NCI-H1417 treated with DMSO at 0.1 percent for 48 hours (cell line): ENCODE measurements at places on chromosomes 2 and 18.

DNA sequence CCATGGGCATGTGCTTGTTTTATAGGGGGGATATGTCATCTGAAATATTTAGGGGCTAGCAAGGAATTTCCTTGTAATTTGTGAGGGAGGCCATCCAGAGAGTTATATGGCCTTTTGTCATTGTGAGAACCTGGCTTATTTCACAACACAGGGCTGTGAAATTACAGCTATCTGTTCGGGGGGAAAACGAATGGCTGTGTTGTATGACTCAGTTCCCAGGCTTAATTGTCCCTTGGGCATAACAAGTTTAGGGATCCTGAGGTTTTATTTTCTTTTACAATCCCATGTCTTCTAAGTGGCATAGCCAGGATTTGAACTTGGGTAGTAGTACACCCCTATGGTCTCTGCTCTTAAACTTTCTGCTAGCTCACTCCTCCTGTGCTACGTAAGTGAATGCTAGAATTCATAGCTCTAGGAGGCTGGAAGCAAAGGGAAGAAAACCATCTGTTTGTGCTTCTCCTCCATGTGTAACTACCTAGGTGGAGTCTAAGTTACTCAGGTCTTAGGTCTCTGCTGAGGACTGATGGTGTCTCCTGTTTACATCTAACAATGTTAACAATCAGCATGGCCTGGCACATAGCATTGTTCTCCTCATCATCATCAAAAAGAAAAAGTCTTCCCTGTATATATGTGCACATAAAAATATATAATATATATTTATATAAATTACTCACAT, 53.8 kb downstream of the SKA1 start:
- no peak for DNase-seq

DNA sequence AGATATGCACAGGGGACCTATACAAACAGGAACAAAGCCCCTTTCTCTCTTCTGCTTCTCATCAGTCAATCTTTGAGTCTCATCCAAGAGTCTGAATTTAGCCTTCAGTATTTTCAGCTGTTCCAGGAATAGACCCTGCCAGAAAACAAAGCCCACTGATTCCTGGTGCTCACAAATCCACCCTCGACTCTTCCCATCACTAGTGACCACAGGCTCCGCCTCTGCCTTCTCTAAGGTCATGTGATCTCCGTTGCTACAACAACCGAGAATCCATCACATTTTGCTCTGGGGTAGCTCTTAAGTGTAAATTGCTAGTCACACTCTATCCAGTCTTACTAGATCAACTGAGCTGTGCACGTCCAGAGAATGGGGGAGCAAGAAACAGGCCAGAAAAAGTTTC, 46.4 kb upstream of the SPTBN1 start:
- DNase-seq, result peak; percentile 42

DNA sequence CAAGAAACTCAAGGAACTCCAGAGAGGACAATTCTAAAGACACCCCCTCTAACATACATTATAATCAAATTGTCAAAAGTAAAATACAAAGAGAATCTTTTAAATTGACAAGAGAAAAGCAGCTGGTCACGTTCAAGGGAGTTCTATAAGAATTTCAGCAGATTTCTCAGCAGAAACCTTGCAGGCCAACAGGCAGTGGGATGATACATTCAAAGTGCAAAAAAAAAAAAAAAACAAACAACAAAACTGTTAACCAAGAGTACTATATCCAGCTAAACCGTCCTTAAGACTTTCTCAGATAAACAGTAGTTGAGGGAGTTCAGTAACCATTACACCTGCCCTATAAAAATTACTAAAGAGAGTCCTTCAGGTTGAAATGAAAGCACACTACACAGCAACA, 33.9 kb downstream of the CCDC138 start:
- no peak for DNase-seq

DNA sequence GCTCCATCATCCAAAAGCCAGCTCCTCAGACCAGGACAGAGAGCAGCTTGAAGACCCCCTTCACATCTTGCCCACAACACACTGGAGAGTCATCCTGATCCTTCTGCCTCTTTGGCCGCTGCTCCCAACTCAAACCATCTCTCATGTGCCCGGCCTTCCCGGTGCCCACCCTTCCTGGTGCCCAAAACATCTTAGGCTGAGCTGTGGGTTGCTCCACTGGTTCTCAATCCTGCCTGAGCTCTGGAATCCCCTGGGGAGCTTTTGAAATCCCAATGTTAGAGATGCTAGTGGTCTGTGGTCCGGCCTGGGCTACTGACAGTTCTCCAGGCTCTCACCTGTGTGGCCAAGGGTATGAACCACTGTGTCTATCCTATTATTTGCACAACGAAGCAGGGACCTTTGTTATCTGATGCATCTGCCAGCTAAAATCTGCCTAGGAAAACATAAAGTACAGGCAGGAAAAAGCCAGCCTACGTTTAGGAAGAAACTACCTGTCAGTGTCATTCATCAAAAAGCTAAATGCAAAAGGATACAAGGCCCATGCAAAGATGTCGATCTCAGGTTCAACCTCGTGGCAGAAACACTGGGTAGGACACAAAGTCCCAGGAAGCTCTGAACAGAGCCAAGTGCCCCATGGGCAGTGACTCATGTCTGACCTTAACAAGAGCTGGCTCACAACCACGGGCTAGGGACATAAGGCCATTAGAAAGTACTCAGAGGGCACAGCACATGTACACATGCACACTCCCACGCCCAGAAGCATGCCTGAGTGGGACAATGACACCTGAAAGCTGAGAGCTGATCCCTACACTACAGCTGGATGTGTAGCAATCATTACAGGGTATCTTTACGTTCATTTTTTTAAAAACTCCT, 30.8 kb downstream of the TBC1D8 start:
- no peak for DNase-seq

GRCh38 chr2:238947920-238948710, 100.2 kb downstream of the TWIST2 start:
- DNase-seq, result no peak

GRCh38 chr2:238132463-238133450, 5.7 kb upstream of the KLHL30 start:
- no peak for DNase-seq

DNA sequence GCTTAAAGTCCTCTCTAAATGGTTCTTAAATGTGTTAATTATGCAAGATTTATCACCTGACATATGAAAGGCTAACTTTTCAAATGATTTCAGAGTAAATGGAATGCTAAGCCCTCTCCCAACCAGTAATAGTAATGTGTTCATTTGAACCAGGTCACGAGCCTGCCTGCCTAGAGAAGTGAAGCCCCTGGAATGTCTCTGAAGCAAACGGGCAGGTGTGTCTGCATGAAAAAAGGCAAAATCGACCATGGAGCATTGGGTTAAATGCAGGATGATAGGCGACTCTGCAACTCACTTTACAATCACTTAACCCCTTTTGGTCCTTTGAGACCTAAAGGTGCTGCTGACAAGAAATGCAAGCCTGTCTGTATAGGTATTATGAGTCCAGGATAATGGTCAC, 798.4 kb upstream of the ACVR2A start:
- no peak for DNase-seq

GRCh38 chr2:219542931-219543595, 546 bp downstream of the CHPF start:
- DNase-seq, result no peak

- DNase-seq, result no peak
Measured at GRCh38 chr2:7450188-7450832, 533.1 kb downstream of the RNF144A start.

DNA sequence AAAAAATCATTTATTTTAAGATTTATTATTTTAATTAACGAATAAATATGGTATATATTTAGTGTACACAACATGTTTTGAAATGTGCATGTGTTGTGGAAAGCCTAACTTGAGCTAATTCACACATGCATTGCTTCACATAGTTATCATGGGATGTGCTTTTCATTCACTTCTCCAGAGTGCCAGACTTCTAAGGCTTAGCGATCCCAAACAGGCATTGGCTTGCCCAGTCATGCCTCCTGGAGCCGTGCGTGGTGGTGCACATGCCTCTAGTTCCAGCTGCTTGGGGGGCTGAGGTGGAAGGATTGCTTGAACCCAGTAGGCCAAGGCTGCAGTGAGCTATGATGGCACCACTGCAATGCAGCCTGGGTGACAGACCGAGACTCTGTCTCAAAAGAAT, 40.5 kb downstream of the ARHGEF4 start:
- no peak for DNase-seq

DNA sequence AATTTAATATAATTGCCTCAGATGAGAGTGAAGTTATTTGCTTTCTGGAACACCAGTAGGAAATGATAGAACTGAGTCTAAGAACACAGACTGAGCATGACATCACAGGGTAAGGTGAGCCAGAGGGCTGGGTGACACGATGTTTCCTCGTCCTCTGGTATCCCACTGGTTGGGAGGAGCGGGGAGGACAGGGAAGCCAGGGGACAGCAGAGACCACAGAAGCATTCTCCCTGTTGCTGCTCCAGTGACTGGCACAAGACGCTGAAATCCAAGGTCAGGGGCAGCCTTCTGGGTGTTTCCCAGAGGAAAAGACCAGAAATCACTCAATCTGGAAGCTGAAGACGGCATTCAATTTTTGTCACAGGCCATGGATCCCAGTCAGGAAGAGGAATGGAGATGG, 363.4 kb upstream of the SOX11 start:
- no peak for DNase-seq

DNA sequence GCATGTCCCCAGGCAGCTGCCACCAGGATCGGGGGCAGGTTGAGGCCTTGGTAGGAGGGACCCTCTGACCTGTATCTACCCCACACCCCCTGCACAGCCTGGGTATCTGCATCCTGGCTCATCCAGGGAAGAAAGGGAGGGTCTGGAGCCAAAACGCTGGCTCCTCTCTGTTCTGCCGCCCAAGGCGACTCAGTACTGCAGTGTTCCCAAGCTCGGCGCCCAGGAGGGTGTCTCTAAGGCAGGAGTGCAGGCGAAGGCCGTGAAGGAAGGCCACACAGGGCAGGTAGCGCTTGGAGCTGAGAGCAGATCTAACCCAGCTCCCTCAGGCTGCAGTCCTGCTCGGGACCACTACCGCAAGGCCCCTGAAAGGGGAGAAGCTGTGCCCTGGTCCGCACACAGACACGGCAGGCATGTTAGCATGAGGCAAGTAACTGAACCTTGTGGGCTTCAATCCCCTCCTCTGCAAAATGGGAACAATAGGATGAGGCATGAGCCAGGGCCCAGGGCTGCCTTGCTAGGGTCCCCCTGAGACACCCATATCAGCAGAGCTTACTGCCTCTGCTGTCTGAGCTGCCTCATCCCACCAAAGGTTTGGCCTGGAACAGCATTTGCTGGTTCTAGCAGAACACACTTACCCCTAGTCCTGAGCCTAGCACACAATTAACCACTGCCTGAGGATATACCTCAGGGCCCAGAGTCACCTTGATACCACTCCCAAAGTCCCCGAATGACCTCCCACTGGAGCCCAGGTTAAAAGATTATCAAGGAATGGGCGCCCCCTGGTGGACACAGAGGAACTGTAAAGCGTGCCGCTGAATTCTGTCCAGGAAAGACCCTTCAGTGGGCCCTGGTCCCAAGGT, 6.5 kb downstream of the PTMA start:
- no peak for DNase-seq

DNA sequence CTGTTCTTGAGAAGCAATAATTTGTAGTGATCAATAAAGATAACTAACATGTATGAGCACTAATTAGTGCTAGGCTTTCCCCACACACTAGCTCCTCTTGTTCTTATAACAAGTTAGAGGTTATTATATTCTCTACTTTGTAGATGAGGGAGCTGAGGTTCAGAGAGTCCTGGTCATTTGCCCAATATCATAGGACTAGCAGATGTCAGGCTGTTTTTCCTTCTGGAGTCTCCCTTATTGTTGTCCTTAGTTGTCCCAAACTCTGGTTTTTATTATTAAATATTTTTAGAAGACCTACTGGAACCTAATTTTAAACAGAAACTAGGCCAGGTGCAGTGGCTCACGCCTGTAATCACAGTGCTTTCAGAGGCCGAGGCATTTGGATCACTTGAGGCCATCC, 16.5 kb upstream of the TTC39C start:
- no peak for DNase-seq

DNA sequence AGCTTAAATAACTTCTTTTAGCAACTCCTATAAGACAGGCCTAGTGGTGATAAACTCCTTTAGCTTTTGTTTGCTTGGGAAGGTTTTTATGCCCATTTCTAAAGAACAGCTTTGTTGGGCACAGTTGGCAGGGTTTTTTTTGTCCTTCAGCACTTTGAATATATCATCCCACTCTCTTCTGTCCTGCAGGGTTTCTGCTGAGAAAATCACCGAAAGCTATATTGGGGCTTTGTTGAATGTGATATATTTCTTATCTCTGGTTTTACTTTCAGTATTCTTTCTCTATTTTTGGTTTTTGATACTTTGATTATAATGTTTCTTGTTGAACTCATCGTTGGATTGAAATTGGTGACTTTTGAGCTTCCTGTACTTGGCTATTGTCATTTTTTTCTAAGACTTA, 372.8 kb upstream of the ZC3H15 start:
- DNase-seq, result no peak

GRCh38 chr18:67509741-67510391, 6.7 kb downstream of the DSEL start:
- DNase-seq, result no peak

DNA sequence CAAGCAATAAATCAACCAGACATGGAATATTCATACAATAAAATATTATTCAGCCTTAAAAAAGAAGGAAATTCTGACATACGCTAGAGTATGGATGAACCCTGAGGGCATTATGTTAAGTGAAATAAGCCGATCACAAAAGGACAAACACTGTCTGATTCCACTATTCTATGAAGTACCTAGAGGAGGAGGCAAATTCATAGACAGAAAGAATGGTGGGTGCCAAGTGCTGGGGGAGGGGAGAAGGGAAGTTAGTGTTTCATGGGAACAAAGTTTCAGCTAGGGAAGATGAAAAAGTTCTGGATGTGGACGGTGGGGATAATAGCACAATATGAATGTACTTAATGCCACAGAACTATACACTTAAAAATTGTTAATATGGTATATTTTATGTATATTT, 19.8 kb downstream of the SMAD7 start:
- no peak for DNase-seq

DNA sequence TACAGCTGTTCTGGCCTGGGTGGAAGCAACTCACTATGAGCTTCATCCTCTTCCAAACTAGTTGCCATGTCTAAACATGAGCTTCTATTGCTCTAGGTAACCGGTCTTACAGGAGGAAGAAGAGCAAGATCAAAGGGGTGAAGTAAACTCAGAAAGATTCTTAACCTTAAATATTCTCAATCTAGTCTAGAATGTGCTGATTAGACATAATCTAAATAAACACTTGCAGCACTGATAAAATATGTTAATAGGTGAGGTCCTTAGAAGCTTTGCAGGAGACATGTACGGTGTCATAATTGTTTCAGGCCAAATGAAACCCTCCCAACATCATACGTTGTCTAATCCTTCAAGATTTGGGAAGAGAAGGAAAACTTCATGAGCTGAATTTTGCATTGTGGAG, 431.6 kb upstream of the FSHR start:
- no peak for DNase-seq

DNA sequence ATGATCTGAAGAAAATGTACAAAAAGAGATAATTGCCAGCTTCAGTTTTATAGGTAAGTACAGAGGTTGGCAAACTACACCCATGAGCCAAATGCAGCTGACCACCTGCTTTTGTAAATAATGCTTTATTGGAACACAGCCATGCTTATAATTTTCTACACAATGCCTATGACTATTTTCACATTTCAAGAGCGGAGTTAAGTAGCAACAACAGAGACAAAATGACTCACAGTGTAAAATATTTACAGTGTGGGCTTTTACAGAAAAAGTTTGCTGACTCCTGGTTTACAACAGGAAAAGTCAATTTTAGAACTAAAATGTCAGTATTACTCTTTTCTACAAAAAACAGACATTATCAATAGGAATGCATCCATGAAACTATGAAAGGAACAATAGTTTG, 26.0 kb downstream of the CWC22 start:
- peak; percentile 7 for DNase-seq
